ENCODE measurements at places on chromosomes 3 and 15.

GRCh38 chr3:129575233-129575996 lies 31.1 kb downstream of the PLXND1 start:
- DNase-seq, result no peak

DNA sequence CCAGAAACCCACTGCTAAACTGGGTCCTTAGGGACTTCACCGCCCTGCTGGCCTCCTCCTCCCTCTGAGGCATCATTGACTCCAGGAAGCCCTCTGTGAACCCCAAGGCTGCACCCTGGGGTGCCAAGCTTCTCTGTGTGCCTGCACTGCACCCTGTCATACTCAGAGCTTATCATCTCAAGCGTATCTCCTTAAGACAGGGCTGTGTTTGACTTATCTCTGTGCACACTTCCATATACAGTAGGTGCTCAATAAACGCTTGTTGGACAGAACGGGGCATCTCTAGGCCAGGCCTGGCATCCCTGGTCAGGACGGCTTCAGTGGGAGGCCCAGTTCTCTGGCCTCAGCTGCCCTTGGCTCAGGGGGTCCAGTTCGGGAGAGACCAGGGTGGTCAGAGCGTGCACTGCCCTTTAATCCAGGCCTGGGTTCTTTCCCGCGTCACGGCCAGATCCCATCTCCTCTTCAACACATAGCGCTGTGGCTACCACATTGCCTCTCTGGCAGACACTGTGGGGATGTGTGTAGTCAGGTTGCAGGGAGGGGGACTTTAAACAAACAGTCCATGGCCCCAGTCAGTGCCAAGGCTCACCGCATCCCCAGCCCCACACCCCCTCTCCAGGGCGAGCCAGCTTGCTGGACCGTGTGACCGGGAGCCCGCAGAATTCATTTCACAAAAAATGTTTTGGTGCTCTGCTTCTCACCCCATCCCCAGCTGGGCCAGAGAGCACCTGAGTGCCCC lies 33.4 kb downstream of the MAGEF1 start:
- DNase-seq, result no peak

GRCh38 chr3:127908202-127908601 lies 6.8 kb upstream of the KBTBD12 start:
- no peak for DNase-seq

DNA sequence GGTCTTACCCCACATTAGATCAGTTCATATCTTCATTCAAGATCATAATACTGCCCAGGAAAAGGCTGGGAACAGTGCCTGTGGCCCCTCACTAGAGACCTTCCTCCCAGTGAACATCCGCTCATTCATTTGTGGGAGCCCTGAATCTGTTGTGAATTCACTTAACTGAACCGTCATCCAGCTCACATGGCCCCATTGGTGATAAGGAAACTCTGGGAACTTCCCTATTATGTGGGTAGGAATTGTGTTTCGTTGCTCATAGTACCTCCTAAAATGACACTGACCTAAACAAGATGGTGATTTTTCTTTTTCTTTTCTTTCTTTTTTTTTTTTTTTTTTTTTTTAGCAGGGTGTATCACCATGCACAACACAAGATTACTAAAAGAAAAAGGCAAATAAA lies 6.8 kb upstream of the MESP2 start:
- DNase-seq, result no peak

GRCh38 chr15:37758412-37758811 lies 176.0 kb upstream of the TMCO5A start:
- DNase-seq, result no peak

DNA sequence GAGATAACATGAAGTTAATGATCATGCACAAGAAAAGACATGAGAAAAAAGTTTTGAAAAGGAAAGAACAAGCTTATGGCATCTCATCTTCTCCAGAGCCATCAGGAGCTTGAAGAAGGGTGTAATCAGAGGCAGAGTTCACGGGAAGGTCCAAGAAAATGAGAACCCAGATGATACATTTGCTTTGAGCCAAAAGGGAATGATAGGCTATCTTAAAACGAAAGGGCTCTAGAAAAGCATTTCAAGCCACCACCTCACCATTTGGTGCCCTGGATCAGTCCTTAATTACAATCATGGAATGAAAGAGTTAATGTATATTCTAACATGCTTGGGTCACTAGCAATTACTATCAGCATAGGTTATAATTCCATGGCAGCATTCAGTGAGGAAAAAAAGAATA lies 781.8 kb downstream of the ROBO1 start:
- no peak for DNase-seq

DNA sequence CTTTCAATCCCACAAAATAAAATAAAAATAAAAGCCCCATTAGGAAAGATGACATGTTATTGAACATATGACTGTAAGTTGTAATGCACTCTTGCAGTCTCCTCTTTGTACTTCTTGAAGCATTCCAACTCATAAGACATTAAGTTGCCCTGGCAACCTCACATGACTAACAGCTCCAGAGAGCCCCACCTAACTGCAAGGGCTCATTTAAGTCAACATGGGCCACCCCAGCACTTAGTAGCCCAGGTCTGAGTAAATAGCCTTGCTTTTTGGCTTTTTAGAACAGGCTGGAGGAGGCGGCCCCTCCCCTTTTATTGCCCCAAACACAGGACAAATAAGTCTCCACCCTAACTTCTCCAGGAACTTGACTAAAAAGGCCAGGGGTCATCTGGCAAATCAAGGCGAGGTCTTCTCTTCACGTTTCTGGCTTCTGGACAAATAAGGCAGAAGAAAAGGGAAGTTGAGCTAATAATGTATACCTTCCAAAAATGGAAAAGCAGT lies 135.1 kb downstream of the TMCO5A start:
- DNase-seq, result peak; percentile 4

DNA sequence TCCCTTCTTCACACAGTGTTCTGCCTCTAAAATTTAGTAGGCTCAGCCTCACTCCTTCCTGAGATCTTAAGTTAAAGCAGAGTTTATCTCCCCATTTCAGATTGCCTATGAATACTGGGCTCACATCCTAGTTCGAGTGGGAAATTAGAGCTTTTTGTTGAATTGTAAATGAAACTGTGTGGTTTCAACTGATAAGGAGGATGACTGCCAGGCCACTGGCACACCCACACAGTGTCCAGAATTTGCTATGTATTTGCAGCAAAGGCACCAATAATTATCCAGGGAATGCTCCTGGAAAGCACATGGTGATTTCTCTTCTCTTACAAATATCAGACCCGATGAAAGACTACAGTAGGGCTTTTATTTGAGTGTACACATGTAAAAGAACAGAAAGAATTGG lies 308.1 kb upstream of the COL8A1 start:
- DNase-seq, result no peak

DNA sequence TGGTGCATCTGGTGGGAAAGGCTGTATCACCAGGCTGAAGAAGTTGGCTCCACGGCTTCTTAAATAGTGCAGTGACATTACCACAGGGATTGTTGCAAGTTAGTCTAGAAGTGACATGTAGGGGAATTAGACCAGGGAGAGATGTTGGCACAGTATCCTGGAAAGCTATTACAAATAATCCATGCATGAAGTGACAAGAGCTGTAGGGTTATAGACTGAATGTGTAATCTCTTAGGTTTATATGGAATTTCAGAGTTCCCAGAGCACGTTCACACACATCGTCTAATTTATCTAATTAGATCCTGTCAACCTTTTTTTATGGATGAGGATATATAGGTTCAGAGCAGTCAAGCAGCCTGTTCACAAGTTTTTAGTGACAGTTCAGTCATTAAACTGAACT lies 37.3 kb upstream of the APH1B start:
- no peak for DNase-seq

DNA sequence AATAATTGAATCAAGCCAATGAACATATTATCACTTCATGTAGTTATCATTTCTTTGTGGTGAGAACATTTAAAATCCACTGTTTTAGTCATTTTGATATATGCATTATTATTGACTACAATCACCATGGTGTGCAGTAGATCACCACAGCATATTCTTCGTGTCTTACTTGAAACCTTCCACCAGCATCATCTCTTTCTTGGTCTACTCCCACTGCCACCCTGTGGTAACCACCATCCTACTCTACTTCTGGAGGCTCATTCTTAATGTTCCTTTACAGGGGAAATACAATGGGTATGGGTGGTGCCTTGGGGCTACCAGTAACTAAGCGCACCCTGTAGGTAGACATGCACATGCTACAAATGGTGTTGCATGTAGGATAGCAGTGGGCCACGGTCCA lies 25.4 kb downstream of the PXK start:
- no peak for DNase-seq

DNA sequence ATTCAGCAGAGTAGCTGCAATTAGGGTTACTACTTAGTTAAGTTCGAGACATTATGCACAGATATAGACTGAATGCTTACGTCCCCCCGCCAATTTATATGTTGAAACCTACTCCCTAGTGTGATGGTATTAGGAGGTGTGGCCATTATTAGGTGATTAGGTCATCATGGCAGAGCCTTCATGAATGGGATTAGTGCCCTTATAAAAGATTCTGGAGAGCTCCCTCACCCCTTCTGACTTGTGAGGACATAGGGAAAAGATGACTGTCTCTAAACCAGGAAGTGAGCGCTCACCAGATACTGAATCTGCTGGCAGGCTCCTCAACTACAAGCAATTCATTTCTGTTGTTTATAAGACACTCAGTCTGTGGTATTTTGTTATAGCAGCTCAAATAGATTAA lies 25.6 kb upstream of the TEX9 start:
- DNase-seq, result no peak

DNA sequence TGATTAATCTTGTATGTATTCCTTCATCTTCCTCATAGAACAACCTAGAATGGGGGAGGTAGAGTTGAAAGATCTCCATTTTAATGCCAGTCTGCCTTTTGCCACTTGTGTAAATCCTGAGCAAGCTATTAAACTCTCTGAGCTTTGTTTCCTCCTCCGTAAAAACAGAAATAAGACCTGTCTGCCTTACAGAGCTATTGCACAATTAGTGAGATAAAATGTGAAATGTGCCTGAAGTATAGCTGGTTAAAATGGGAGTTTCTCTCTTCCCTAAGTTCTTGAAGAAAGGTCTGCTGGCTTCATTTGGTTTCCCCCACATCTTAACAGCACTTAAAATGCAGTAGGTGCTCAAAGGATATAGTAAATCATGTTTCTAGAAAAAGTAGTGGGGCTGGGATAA lies 19.0 kb downstream of the ALDH1A2 start:
- DNase-seq, result no peak

- no peak for DNase-seq
Measured at GRCh38 chr15:34650177-34650576, 66.7 kb upstream of the GOLGA8B start.

- no peak for DNase-seq
Measured at GRCh38 chr3:38369186-38369585, 22.6 kb downstream of the XYLB start.

- no peak for DNase-seq
Measured at GRCh38 chr3:12856626-12857025, 15.3 kb upstream of the RPL32 start.

DNA sequence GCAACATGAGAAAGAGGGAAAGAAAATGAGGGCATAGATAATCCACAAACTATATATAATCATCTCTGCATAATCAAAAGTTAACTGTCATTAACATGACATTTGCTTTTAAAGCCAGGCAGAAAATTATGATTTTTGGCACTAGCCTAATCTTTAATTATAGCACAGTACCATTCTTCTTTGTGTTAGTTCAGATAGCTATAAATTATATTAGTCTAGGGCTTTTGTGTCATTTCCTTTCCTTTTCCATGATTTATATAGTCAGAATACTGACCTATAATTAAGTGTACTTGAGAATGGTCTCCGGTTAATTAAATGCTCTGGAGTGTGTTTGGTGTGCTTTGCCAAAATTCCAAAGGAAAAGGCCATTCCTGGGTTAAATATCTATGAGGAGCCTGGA lies 441.9 kb upstream of the THRB start:
- peak; percentile 74 for DNase-seq

DNA sequence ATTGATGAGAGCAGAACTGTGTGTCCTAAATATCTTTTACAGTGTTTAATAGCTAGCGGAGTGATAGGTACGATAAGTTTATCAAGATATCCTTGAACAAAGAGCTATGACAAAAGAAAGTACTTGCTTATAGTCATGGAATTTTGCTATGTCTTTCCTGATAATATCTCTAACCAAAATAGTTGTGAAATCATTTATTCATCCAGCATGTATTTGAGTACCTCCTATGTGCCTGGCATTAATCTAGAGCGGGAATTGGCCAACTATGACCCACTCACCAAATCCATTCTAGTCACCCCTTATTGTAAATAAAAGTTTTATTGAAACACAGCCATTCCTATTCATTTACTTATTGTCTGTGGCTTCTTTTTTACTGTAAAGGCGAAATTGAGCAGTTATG lies 46.6 kb downstream of the ZFAND6 start:
- no peak for DNase-seq

DNA sequence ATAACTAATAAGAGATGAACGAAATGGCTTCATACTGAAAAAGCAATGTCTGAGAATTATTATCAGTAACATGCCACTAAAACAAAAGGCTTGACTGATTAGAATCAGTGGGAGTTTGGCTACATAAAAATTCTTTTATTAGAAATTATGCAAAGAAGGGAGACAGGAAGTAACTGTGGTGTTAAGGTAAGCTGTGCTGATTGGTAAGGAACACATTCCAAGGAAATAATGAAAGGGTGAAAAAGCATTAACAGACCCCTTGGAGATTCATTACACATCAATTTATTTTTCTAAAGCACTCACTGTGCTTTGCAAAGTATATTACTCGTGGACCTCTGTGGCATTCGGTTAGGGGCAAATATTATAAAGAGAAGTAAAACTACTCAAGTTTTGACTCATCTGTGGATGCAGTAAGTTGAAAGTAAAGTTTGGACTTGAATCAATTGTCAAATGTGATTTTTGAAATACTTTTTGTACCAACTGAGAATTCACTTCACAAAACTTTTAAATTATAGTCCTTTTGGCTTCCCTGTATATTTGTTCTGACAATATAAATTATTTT lies 176.1 kb upstream of the ZPLD1 start:
- DNase-seq, result no peak

GRCh38 chr15:86087808-86088207 lies 8.1 kb downstream of the AGBL1 start:
- DNase-seq, result no peak

DNA sequence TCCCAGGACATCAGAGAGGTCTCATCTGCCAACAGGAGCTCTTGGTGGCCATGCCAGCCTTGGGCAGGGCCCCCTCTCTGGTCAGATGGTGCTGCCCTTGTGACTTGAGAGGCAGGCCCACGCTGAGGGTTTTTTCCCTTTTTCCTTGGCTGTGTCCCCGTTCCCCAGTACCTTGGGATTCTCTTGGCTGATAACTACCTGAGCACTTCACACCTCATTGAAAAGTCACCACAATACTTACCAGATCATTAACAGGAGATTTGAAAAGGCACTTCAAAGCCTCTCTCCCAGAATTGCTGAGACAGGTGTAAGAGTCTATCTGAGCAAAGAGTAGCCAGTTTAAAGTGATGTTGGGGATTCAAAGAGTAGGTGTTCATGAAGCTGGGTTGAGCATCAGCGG lies 15.1 kb upstream of the TMEM158 start:
- peak; percentile 63 for DNase-seq

GRCh38 chr15:85011160-85011571 lies 29.5 kb downstream of the PDE8A start:
- DNase-seq, result no peak
